Neural progenitor cell (in vitro differentiated cells): ENCODE measurements at places on chromosomes 13 and 19. TPM values are rescaled to one million over a fixed set of nuclear protein-coding genes. Genes with fewer than 3 reads are reported as not detected.
A peak's percentile ranks its signal among the peaks of the same experiment; 100 is the strongest.

DNA sequence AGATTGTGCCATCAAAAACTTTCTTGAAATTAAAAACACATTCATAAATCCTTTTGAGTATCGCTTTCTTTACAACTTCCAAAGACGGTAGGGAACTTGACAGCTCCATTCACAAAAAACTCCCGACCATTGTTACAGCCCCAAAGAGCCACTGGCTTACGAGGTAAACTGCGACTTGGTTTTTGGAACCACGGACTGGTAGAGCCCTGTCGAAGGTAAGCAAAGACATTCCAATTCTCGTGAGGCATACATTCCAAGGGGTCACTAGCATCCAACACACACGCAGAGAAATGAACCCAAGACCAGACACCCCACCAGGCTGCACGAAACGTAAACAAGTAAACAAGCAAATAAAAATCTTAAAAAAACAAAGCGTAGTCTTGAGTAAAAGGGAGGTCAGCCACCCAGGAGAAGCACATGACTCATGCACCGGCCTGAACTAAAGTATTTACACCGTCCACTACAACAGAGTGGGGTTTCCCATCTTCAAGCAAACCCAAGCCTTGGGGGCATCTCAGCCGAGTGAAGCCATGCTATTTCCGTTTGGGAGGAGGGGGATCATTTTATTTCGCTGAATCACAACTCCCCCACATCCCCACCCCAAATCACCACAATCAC lies 1.4 kb downstream of the BRD4 start:
- H3K4me1 ChIP-seq: peaks cover 3% of the 10 kb centered on the region
- DNase-seq: peak; percentile 56
- H3K27me3 ChIP-seq: no peaks in the 10 kb centered on the region

- H3K36me3 ChIP-seq: no peaks in the 10 kb centered on the region
- no peak overlapping the region for H3K4me3 ChIP-seq
- H3K27ac ChIP-seq: no peak overlapping the region
These were observed 2.2 kb downstream of the SIGLEC6 start for GRCh38 chr19:51529301-51529700.

DNA sequence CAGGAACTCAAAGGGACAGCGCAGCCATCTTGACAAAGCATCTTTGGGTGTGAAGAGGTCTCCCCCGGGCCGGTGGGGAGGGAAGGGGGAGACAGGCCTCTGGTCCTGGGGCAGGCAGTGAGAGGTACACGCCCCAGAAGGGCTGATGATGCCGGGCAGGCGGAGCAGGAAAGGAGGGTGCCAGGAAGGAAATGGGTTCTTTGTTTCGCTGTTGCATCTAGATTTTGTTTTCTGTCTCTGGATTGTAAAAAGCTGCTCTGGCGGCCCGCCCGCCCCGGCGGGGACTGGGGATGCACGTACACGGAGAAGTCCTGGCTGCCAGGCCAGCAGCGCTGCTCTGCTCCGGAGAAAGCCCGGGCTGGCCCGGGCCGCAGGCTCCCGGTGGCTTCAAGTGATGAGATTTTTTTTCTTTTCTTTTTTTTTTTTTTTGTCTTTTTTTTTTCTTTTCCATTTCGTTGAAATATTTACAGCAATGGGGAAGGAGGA lies 13.2 kb upstream of the ASF1B start:
- H3K4me1 ChIP-seq: peaks cover 25% of the 10 kb centered on the region
- no peaks in the 10 kb centered on the region for H3K36me3 ChIP-seq

- peaks cover 28% of the 10 kb centered on the region for H3K27me3 ChIP-seq
- H3K27ac ChIP-seq: no peak overlapping the region
- H3K4me1 ChIP-seq: peaks cover 6% of the 10 kb centered on the region
These were observed 379 bp downstream of the LRP3 start for GRCh38 chr19:33194532-33194885.

DNA sequence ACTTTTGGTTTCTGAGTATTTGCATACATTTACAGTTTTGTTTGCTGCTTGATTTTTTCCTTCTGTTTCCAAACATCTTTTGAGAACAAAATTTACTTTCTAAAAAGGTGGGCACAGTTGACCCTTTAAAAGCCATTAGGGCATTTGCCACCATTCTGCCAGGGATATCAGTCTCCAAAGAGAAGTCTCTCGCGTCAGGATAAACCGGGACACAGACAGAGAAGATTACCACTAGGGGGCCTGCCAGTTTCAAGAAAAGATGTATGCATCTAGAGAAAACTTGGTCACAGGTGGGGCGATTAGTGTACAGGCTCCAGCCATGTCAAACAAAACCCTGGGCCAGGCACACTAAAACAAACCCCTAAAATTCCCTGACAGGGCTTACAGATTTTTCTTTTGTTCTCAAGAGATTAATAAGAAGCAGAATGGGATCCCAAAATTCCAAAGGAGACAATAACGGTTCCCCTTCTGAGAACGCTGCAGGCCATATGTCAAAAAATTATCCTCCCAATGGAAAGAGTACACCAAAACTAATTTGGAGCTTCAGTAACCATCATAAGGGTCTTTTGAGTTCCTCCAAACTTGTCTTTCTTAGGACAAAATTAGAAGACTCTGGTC lies 10.7 kb upstream of the PABPC3 start:
- no peak overlapping the region for H3K4me3 ChIP-seq
- no peaks in the 10 kb centered on the region for H3K36me3 ChIP-seq
- H3K27me3 ChIP-seq: no peaks in the 10 kb centered on the region
- no peaks in the 10 kb centered on the region for H3K4me1 ChIP-seq
- DNase-seq: peak; percentile 69

- no peak overlapping the region for H3K4me3 ChIP-seq
- H3K4me1 ChIP-seq: no peaks in the 10 kb centered on the region
- no peaks in the 10 kb centered on the region for H3K36me3 ChIP-seq
- H3K27ac ChIP-seq: no peak overlapping the region
- no peak for DNase-seq
These were observed 91.8 kb downstream of the COL4A2 start for GRCh38 chr13:110398564-110399507.

DNA sequence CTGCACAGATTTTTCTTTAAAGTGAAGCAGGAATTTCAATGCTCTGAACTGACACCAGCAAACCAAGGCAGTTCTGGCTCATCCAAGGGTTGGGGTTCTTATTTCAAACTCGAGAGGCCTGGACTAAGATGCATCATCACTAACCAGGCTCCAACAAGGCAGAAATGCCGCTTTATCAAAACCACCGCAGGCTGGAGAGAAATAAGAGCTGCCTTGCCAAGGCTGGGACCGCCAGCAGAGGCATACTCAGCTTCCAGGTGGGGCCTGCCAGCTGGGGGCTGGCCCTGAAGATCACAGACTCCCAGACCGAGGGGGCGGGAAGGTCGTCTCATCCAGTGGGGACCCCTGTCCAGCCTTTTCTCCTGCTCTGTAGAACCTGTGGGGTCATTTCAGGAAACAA lies 37.4 kb upstream of the GAS6 start:
- no peaks in the 10 kb centered on the region for H3K27me3 ChIP-seq
- no peaks in the 10 kb centered on the region for H3K4me1 ChIP-seq
- H3K4me3 ChIP-seq: no peak overlapping the region
- no peaks in the 10 kb centered on the region for H3K36me3 ChIP-seq
- H3K27ac ChIP-seq: no peak overlapping the region

DNA sequence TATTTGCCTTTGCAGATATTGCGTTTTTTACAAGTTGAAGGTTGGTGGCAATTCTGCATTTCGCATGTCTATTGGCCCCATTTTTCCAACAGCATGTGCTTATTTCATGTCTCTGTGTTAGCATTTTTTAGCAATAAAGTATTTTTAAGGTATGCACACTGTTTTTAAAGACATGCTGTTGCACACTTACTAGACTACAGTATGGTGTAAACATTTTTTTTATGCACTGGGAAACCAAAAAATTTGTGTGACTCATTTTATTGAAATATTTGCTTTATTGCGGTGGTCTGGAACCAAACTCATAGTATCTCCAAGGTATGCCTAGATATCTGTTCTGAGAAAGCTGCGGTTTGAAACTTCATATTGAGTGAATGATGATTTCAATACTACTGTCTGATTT lies 55.4 kb upstream of the RNF113B start:
- no peak overlapping the region for H3K4me3 ChIP-seq
- no peak for DNase-seq
- peaks cover 5% of the 10 kb centered on the region for H3K4me1 ChIP-seq
- H3K27ac ChIP-seq: no peak overlapping the region
- H3K27me3 ChIP-seq: no peaks in the 10 kb centered on the region
- H3K36me3 ChIP-seq: no peaks in the 10 kb centered on the region

DNA sequence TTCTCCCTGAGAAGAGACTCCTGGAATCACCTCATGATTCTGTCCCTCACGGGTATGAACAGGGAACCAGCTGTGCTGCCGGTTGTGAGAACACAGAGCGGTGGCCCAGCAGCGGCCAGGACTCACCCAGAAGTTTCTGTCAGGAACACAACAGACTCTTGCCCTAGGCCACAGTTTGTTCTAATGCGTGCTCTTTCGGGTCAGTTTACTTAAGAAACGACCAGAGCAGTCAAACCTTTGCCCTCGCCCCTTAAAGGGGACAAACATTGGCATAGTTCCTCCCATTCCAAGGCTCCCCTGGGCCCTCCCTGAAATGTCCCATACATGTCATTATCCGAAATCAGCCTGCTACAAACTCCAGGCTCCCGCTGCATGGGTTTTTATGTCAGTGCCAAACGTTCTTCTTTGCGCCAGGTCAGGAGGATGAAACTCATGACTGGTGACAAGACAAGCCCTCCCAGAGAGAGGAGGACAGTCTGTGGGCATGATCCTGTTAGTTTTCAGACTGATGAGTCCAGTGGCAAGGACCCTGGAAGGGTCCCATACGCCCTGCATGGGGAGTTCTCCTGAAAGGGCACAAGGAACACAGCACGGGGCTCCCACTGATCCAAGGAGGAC lies 18.3 kb downstream of the ZIC5 start:
- H3K4me1 ChIP-seq: peaks cover 43% of the 10 kb centered on the region
- H3K4me3 ChIP-seq: no peak overlapping the region

DNA sequence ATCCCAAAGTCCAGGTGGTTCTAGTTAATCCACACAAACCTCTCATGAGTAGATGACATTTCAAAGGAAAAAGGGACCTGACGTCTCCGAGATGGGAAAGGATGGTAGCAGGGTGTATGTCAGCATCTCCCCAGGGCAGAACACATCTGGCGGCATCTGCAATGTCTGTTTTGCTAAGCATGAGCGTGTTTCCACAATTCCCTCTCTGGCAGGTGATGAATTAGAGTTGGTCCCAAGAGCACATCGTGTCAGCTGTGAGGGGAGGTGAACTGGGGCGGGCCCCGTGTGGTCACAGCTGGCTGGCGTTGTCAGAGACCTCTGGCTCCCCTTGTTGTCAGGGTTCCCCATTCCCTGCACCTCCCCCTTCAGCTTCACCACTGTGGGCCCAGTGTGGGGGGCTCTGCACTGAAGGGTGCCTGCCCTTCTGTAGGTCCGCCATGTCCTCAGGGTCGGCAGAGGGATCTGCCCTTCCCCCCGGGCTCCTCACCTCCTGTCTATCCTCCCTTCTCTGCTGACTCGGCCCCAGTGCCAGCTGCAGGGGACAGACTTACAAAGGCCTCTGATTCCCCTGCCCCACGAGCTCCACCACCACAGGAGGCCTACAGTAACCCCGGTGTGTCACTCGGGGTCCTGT lies 58.2 kb downstream of the CDADC1 start:
- H3K27me3 ChIP-seq: no peaks in the 10 kb centered on the region
- no peaks in the 10 kb centered on the region for H3K4me1 ChIP-seq
- no peak overlapping the region for H3K27ac ChIP-seq
- no peak for DNase-seq
- no peaks in the 10 kb centered on the region for H3K36me3 ChIP-seq
- no peak overlapping the region for H3K4me3 ChIP-seq

MYO9B gene
- 38.5 and 42.2 TPM in 2 replicates for total RNA-seq

GJB2 gene
- total RNA-seq: not detected in 2 replicates

IRGC gene
- total RNA-seq: not detected in 2 replicates

ZNF132 gene
- 1.0 and 1.4 TPM in 2 replicates for total RNA-seq

ZNF160 gene
- 78.3 and 86.0 TPM in 2 replicates for total RNA-seq

GNG7 gene
- 7.0 and 9.6 TPM in 2 replicates for total RNA-seq

FARP1 gene
- 52.9 and 78.0 TPM in 2 replicates for total RNA-seq
